CD14-positive monocyte (primary cell): ENCODE measurements at places on chromosomes 5 and 9. TPM values are rescaled to one million over a fixed set of nuclear protein-coding genes. Genes with fewer than 3 reads are reported as not detected.

MOB3B gene
- 1.2 TPM for polyA plus RNA-seq

CDH12 gene
- not detected for polyA plus RNA-seq

TAL2 gene
- not detected for polyA plus RNA-seq

HAND1 gene
- not detected for polyA plus RNA-seq

CARD6 gene
- polyA plus RNA-seq, result 2.7 and 5.8 TPM in 2 replicates

ADGRD2 gene
- polyA plus RNA-seq, result not detected

ADGRV1 gene
- polyA plus RNA-seq, result 0.18 TPM

BAAT gene
- not detected in 2 replicates for polyA plus RNA-seq

RANBP3L gene
- polyA plus RNA-seq, result not detected

RGS3 gene
- polyA plus RNA-seq, result 15.8 TPM

TMEM252 gene
- polyA plus RNA-seq, result not detected

LIFR gene
- not detected for polyA plus RNA-seq

- no peak for DNase-seq
Measured at GRCh38 chr9:89969156-89969675, 364.4 kb downstream of the GADD45G start.

- no peak for DNase-seq
Measured at GRCh38 chr5:78547183-78547582, 101.4 kb downstream of the LHFPL2 start.

- no peak for DNase-seq
Measured at GRCh38 chr5:122478741-122479442, 166.9 kb downstream of the SNCAIP start.

DNA sequence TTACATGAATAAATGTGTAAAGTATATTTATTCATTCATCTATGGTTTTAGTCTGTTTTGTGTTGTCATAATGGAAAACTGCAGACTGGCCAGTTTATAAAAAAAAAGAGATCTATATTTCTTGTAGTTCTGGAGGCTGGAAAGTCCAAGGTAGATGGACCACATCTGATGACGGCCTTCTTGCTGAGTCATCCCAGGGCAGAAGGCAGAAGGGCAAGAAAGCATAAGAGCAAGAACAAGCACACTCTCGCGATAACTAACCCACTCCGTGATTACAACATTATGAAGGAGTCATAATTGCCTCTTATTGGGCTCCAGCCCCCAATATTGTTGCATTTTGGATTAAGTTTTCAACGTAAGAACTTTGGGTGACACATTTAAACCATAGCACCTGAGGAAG, 180.4 kb upstream of the DAB2 start:
- no peak for DNase-seq

DNA sequence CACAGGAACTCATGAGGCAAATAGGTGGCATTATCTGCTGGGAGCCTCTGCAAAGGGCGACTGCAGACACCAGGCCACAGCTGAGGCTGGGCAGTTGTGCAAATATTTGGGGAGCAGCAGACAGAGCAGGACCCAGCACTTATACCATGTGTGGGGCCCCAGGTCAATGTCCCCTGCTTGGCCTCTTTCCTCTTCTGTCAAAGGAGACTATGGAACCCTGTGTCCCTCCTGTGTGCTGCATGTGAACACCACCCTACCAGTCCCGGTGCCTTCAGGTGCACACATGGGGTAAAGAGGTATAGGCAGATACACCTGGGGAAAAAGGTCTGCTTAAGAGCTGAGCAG, 50.8 kb downstream of the ROR2 start:
- DNase-seq, result no peak

GRCh38 chr9:111098093-111098492, 59.8 kb upstream of the LPAR1 start:
- no peak for DNase-seq

DNA sequence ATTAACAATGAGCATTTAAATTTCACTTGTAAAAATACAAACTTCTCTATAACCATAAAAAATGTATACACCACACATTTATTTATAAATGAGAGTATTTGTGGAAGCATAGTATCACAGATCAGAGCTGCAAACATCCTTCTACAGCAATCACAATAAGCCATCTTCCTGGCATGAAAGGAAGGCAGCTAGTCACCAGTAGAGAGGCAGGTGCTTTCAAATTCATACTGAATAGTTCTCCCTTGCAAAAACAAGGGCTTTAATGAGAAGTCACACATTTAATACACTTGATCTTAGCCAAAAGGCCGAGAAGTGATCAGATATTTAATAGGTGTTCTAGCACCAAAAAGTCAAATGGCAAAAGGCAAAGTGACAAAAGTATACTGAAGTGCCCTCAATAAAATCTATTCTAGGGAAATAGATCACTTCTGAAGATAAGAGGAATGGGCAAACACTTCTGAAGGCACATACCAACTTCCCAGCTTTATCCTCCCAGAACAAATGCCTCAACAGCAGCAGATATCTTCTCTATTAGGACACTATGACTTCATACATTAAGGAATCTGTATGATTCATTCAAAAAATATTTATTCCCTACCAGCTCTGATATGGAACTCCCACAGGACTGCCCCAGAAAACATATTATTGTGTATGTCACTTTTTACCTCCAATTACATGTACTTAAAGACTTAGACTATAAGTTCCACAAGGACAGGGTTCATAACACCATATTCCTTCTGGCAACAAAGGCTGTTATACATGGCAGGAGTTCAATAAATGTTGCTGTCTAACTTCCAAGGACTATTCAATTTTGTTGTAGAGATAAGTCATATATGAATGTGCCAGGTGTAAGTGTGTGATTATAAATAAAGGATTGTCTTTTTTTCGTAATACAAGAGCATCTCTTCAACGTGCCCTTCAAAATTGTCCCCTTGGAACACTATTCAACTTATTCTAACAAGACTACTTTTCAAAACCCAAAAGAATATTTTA, 31.7 kb downstream of the MAPKAP1 start:
- no peak for DNase-seq

- no peak for DNase-seq
Measured at GRCh38 chr5:178854284-178854683, 5.5 kb upstream of the ZNF354B start.

- no peak for DNase-seq
Measured at GRCh38 chr5:122183788-122184170, 54.4 kb downstream of the ZNF474 start.

GRCh38 chr9:108775901-108776306, 79.9 kb downstream of the ACTL7B start:
- no peak for DNase-seq

- DNase-seq, result no peak
Measured at GRCh38 chr5:89229331-89230070, 346.5 kb upstream of the MEF2C start.

- DNase-seq, result no peak
Measured at GRCh38 chr5:116242343-116242742, 157.5 kb downstream of the COMMD10 start.

DNA sequence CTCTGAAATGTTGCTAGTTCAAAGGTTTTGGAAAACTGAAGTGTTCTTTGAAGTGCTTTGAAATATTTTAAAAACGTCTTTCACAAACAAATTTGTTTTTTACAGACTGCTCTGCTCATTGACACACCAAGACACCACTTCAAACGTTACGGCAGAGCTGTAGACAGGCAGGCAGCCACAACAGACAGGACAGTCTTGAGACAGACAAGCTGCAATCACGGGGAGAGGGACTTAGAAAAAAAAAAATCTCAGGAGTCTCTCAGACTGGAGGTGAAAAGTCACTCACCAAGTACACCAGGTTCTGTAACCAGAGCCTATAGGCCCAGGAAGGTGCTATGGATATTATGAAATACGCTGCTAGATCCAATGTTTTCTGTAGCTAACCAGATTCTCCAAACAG, 135.4 kb downstream of the ISL1 start:
- DNase-seq, result no peak

GRCh38 chr9:1404940-1405339, 354.8 kb downstream of the DMRT2 start:
- no peak for DNase-seq

DNA sequence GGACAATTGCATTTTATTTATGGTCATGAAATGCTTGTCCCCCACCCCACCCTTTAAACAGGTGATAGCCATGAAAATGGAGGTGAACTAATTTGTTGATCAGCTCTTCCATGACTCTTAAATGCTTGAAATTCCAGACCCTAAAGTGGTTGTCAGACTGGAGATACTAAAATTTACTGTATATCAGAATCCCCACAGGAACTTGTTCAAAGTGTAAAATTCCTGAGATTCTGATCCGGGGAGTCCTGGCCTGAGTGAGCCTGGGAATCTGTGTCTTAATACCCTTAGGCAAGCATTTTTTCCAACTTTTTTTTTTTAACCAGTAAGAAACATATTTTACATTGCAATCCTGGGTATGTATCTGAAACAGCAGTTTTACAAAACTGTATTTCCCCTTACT, 4.7 kb downstream of the SKP2 start:
- no peak for DNase-seq

DNA sequence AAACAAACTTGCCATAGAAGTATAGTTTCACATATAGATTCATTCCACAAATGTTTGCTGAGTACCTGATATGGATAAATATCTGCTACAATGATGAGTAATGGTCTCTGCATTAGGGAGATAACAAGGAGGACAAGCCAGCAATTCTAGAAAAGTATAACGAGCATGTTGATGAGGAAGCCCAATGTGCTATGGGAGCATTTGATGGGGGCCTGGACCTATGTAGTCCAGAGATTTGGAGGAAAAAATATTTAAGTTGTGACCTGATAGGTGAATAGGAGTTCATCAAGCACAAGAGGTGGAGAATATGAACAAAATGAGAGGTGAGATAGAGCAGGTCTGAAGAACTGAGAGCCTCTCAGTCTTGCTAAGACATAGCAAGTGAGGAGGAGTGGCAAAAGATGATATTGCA, 14.4 kb upstream of the TMEM245 start:
- DNase-seq, result no peak

GRCh38 chr5:10858945-10859344, 97.9 kb upstream of the DAP start:
- no peak for DNase-seq

- DNase-seq, result no peak
Measured at GRCh38 chr9:33189331-33189791, 22.2 kb upstream of the B4GALT1 start.

- no peak for DNase-seq
Measured at GRCh38 chr9:93304574-93305496, 120.9 kb downstream of the WNK2 start.

GRCh38 chr9:135329571-135330306, 149.8 kb upstream of the PPP1R26 start:
- no peak for DNase-seq

GRCh38 chr9:32677931-32678330, 42.5 kb upstream of the TAF1L start:
- no peak for DNase-seq

DNA sequence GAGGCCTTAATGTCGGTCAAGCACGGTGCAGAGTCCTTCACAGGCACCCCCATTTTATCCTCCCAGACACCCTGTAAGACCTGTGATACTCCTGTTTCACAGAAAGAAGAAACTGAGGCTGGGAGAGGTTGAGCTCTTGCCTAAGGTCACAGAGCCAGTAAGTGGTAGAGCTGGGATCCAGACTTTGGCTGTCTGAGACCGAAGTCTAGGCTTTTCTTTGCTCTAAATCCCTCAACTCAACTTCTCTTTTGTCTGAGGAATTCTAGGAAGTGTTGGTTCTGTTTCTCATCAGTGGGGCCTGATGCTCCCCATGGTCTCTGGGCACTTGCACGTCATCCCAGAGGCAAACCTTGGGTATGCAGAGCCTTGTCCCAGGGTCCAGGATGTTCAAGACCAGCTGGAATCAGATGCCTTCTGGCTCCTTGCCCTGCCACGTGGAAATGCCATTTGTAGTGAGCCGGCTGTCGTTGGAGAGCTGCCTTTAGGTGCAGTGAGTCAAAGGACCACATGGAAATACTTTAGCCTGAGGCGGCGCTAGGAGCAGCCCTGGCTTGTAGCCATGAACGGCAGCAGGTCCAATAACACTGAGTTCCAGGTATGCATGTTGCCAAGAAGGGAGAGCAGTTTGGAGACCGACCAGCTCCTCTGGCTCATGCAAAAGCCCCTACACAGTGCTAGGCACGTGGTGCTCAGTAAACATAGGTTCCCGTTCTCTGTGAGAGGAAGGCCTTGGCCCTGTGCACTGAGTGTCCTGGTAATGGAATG, 9.2 kb downstream of the DCANP1 start:
- peak; percentile 47 for DNase-seq

DNA sequence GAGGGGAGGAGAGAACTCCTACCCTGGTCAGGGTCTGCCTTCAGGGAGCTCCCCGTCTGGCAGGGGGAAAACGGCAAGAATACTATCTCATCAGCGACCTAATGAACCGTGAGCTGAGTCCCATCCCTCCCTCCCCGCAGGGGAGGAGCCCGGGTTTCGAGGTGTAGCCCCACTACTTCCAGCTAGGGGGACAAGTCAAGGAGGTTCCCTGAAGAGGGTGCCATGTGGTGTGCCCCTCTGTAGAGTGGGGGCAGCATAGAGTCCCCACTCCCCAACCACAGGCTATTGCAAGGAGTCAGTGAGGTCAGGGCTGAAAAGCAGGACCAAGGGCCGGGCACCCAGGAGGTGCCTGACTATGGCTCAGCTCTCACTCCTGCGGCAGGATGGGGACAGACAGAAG, 50.9 kb upstream of the RXRA start:
- DNase-seq, result no peak

GRCh38 chr9:7461791-7462190, 337.8 kb downstream of the DMAC1 start:
- no peak for DNase-seq
